HTR-8/SVneo (cell line): ENCODE measurements at places on chromosomes 4 and X.

DNA sequence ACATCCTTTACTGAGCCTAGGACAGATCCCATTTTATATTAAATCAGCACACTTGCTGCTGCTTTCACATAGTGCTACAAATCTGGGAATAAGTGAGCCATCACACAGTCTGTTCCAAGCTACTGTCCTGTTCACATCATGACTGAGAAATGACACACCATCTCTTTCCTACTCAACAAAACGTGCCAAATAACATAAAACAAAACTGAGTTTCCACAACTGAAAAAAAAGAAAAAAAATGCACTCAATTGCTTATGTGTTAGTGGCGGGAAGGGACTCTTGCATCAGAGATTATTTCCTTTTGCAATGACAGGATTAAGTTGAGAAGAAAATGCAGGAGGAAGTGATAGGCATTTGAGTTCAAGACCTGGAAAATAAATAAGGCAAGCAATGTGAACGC lies 109.0 kb downstream of the SHROOM4 start:
- DNase-seq = no peak

- DNase-seq = no peak
Measured at GRCh38 chr4:72205298-72205697, 173.5 kb downstream of the NPFFR2 start.

GRCh38 chrX:96389281-96390047 lies 295.2 kb upstream of the DIAPH2 start:
- no peak for DNase-seq

DNA sequence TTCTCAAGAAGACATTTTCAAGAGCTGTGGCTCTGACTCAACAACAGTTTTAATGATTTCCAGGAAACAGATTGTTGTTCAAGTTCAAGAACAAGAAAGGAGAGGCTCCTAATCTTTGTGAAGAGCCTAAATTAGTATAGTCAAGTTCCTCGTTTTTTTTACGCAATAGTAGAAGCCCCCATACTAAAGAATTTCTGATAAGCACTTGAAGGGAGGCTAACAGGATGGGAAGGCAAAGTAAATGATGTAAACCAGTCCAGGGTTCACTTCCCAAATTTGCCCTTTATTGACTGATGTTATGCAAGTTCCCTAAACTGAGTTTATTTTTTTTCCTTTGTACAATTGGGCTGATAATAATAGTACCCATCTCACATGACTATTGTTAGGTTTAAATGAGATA lies 178.2 kb downstream of the RTL9 start:
- no peak for DNase-seq

GRCh38 chr4:45518832-45519231 lies 605.0 kb downstream of the GABRG1 start:
- no peak for DNase-seq

GRCh38 chrX:142089193-142089592 lies 115.9 kb downstream of the MAGEC2 start:
- peak; percentile 0 for DNase-seq

GRCh38 chr4:168631241-168632162 lies 134.7 kb downstream of the PALLD start:
- peak; percentile 50 for DNase-seq

DNA sequence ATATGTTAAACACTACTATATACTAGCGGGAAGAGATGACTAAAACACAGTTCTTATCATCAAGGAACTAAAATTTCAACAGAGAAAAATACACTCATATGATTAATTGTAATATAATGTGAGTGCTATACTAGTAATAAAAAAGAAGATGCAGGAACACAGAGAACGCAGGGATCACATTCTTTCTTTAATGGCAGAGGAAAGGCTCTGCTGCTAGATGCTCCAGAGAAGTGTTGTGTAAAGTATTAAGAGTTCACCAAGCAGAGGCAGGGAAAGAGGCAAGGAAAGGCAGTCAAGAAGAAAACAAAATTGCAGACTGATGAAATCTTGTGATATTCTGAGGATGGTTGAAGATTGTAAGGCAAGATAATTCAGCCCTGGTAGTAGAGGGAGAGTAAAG lies 394.7 kb downstream of the PDGFC start:
- DNase-seq = no peak

GRCh38 chr4:128176643-128177042 lies 111.0 kb downstream of the PGRMC2 start:
- no peak for DNase-seq

DNA sequence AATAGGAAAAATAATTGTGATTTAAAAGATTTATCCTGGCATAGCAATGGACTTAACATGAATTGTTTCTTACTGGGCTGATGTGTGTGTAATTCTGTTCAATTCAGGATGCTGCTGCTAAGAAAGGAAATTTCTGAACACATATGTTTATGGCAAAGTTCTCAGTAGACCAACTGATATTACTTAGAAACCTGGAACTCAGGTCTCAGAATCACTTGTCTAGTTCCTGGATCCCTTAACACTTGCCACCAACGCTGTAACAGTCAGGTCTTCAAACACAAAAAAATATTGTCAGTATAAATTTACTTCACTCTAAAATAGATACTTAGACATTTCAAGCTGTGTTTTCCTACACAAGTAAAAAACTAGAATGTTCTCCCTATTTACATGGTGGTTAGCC lies 5.5 kb downstream of the CASP3 start:
- DNase-seq = no peak

GRCh38 chr4:6538111-6538510 lies 36.9 kb upstream of the MAN2B2 start:
- DNase-seq = no peak
